GM04503 (cell line): ENCODE measurements at places on chromosomes 1 and 21.
A peak's percentile ranks its signal among the peaks of the same experiment; 100 is the strongest.

GRCh38 chr1:24963099-24963872, 33.2 kb upstream of the RUNX3 start:
- no peak for DNase-seq

GRCh38 chr1:82318265-82318664, 517.5 kb downstream of the ADGRL2 start:
- DNase-seq = no peak

DNA sequence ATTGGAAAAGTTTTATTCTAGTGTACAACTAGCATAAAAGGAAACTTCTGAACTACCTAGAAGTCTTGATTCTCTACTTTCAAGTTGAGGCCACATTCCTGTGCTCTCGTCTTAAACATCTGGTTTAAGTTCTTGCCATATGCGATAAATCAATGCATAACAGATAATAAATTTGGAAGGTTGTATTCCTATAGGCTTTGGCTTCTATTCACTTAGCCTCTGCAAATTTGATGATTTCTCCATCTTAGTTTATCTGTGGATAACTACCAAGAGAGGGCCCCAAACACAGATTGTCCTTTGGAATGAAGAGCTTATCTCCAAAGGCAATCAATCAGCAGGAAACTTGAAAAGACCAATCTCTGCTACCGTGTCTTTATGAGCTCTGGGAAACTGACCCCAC, 11.7 kb upstream of the RNF2 start:
- DNase-seq = no peak

DNA sequence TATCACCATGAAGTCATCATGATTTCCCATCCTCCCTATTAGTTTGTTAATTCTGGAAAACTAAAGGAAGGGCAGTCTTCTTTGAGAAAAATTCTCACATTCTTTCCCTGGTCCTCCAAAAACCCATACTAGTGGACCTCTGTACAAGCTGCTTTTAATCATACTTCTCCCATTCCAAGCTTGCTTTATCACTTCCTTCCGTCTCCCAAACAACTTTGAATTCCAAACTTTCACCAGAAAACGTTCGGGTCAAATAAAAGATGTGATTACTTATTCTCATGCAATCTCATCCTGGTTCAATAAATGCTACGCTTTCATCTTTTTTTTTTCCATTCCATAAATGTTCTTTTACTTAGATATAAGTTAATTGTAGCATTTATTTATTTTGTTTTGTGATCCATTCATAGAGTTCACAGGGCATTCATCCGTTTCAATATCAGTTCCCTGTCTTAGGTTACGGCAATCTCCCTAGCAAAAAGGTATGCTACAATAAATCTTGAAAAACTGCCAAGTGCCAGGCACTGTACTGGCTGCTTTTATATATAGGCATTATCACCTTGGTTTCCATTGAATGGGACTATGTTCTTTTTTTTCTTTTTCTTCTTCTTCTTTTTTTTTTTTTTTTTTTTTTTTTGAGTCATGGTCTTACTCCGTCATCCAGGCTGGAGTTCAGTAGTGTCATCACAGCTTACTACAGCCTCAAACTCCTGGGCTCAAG, 100.2 kb upstream of the GREM2 start:
- DNase-seq = peak; percentile 78
